ENCODE measurements at places on chromosomes 12 and 14.

DNA sequence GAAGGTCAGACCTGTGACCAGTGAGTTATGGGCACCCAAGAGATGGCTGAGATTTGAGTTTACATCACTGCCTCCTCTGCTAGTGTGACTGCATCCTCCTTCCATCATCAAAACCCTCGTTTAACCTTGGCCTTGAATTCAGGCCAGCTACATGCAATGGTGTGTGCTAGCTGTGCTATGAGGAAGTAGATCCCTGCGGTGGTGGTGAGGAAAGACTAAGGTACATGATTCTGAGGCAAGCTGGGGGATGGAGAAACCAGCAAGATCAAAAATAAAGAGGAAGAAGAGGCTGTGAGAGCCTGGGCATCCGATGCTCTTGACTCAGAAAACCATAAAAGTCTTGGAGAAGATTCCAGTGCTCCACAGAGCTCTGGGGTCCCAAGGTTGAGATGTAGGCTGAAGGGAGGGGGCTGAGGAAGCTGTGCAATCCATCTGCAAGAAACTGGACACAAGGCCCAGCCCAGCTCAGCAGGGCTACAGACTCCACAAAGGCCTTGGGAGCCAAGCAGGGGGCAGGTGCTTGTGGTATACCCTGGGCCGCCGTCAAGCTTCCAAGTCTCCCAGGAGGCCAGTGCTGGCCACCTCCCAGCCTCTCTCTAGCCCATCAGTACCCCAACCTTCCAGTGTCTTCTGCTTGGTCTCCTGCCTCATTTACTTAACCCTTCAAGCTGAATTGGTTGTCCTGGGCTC lies 774.8 kb downstream of the VRK1 start:
- DNase-seq = no peak

GRCh38 chr12:49524660-49525324 lies 14.0 kb upstream of the KCNH3 start:
- DNase-seq = no peak

DNA sequence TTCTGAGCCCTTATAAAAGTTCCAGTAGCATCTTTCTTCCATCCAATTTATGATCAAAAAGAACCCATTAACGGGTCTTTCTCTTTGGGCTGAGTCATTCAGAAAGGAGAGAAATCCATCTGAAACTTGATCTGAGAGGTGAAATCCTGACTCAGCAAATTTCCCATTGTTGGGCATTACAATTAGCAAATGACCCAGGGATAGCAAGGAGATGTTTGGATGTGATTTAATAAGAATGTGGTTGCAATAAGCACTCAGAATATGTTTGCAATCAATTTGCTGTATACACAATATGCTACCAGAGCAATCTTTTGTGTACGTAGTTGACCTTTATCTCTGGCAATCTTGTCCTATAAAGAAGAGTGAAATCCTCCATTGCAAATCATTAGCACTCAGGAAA lies 122.7 kb downstream of the CCDC60 start:
- no peak for DNase-seq

DNA sequence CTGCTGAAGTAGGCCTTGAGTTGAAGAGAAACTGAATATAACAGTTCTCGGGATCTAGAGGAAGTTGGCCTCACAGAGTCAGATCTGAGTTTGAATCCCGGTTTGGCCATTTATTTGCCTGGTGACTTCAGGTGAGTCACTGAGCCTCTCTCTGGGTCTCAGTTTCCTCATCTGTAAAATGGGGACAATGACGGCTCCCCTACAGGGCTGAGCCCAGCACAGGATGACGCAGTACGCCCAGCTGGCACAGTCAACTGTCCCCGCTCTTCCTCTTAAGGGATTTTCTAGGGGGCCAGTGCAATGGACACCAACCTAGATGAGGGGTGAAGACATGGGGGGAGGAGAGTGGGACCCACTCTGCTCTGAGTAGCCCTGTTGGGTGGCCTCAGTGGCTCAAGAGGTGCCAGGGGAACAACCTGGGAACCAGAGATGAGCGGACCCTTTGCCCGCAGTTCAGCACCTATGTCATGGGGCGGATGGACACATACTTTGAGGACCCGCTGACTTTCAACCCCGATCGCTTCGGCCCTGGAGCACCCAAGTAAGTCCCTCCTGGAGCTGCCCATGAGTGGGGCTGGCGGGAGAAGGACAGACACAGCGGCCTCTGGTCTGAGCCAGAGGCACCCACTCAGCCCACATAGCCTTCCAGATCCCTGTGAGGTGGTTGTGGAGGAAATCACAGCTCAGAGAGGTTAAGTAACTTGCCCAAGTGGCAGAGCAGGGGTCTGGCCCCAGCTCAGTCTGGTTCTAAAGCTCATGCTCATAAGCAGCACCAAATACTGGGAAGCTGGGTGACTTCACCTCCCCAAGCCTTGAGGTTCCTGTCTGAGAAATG lies 41.1 kb downstream of the CYP46A1 start:
- DNase-seq = no peak

DNA sequence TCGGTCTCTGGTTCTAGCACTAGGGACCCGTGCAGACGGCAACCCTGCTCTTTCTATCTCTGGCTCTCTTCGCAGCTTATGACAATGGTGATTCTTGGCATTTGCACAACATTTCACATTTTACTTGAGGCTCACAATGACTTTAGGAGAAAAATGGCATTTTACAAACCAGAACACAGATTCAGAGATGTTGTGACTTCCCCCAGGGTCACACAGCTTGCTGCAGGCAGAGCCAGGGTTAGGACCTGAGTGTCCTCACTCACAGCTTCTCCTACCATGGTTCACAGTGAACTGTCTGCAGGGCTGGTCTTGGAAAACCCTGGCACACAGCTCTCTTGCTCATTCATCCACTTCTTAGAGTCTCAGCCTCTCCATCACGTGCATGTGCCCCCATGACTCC lies 23.7 kb downstream of the P2RX7 start:
- no peak for DNase-seq

GRCh38 chr12:101592448-101592847 lies 2.3 kb upstream of the MYBPC1 start:
- no peak for DNase-seq

DNA sequence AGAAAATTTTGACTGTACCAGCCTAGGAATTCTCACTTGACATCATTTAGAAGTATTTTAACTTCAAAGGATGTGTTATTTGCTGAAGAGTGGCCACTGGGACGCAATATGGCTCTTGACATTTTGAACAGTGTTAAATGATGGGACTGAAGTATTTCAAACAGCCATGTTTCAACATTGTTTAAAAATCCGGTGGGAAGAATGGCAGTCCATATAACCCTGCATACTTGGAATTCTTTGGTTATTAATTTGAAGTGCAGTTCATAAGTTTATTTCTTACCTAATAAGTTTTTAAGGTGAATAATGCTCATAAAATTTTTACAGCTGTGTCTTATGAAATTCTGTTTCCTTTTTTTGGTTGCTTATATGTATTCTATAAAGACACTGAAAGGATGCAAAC lies 8.3 kb downstream of the TMTC2 start:
- no peak for DNase-seq

GRCh38 chr14:50025776-50026175 lies 90.6 kb downstream of the VCPKMT start:
- no peak for DNase-seq

GRCh38 chr12:116656306-116656705 lies 81.6 kb downstream of the SPRING1 start:
- no peak for DNase-seq

DNA sequence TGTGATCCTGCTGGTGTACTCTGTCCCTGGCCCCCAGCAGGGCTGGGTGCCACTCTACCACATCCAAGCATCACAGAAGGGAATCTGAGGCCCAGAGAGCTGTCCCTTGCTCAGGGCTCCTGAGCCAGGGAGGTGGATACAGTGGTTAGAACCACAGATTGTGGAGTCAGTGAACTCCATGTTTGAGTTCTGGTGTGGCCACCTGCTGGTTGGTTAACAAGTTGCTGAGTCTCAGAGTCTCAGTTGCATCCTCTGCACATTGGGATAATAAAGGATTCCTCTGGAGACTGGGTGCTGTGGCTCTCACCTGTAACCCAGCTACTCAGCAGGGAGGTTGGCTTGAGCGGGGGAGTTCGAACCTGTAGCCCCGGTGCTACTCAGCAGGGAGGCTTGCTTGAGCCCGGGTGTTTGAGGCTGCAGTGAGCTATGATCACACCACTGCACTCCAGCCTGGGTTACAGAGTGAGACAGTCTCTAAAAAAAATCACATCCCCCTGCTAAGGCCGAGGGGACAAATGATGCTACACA lies 39.4 kb downstream of the MVK start:
- DNase-seq = no peak

DNA sequence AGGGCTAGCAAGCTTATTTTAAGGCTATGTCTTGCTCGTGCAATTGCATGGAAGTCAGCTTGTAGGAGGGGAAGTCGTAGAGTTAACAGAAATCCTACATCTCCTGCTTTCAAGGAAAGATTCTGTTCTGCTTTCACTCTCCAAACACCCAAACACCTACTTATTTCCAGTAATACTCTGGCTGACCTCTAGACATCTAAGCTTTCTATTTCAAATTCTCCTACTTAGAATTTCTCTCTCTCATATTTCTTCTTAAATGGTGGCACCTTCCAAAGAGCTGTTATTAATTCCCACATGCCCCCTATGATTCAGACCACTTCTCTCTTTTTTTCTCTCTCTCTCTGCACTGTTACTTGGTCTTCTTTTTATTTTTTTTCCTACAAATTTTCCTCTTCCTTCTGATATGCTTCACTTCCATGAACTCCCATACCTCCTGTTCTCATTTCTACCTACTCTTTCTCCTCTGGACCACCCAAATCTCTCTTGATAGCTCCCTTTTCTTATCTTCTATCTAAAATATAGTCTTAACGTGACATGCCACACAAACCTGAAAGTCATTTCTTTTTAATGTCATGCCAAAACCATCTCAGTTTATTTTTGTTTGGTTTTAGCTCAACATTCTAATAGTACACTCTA lies 90.8 kb downstream of the RPS6KA5 start:
- no peak for DNase-seq

GRCh38 chr12:3137268-3137781 lies 60.1 kb downstream of the TSPAN9 start:
- DNase-seq = no peak

DNA sequence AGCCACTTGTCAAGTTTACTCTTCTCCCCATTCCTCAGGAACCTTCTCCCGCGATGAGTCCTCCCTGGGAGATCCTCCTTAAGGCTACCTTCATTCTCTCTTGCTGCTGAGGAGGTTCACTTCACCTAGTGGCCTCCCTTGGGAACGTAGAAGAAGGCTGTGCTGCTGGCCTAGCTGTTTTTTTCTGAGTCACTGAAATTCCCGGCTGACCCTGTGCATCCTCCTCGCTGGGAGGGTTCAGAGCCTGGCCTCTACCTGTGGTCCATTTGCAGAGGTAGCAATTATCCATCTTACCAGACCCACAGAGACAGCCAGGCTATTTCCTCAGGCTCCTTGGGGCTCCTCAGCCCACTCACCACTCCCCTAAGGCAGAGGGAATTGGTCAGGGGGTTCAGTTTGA lies 4.6 kb downstream of the KRT82 start:
- DNase-seq = no peak

GRCh38 chr12:12319451-12320183 lies 30.4 kb downstream of the MANSC1 start:
- DNase-seq = no peak

- no peak for DNase-seq
Measured at GRCh38 chr14:91985521-91986255, 38.2 kb upstream of the FBLN5 start.

- DNase-seq = no peak
Measured at GRCh38 chr14:94665121-94665520, 52.9 kb downstream of the SERPINA3 start.

- DNase-seq = no peak
Measured at GRCh38 chr14:64970776-64971477, 1.2 kb downstream of the RAB15 start.

DNA sequence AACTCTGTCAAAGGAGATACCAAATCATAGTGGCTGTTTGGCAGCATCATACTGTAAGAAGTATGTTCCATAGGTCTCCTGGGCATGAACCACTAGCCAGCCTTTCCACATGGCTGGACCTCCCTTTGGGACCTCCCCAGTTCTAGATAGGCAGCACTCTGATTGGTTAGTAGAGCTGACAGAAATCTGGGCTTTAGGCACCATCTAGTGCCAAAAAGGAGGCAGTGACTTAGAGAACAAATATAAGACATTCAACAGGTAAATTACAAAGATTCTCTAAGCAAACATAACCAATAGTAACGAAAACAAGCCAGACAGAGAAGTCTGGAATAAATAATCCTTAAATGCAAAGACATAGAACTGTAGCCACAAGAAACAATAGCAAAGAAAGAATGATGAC lies 148.0 kb upstream of the PDE3A start:
- no peak for DNase-seq

GRCh38 chr12:127934409-127934808 lies 332.6 kb upstream of the TMEM132C start:
- DNase-seq = no peak

DNA sequence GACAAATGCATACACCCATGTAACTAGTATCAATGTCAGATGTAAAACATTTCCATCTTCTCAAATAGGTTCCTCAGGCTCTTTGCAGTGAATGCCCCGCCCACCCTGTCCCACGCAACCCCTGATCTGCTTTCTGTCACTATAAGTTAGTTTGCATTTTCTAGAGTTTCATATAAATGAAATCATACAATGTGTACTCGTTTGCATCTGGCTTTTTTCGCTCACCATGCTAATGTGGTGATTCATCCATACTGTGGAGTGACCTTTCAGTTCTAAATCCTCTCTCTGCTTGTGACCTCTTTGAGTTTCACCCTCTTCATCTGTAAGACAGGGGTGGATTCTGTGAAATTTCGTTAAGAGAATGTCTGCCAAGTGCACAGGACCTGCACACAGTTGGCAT lies 30.6 kb upstream of the MSI1 start:
- no peak for DNase-seq

GRCh38 chr14:20400589-20400964 lies 12.7 kb downstream of the TEP1 start:
- DNase-seq = no peak

DNA sequence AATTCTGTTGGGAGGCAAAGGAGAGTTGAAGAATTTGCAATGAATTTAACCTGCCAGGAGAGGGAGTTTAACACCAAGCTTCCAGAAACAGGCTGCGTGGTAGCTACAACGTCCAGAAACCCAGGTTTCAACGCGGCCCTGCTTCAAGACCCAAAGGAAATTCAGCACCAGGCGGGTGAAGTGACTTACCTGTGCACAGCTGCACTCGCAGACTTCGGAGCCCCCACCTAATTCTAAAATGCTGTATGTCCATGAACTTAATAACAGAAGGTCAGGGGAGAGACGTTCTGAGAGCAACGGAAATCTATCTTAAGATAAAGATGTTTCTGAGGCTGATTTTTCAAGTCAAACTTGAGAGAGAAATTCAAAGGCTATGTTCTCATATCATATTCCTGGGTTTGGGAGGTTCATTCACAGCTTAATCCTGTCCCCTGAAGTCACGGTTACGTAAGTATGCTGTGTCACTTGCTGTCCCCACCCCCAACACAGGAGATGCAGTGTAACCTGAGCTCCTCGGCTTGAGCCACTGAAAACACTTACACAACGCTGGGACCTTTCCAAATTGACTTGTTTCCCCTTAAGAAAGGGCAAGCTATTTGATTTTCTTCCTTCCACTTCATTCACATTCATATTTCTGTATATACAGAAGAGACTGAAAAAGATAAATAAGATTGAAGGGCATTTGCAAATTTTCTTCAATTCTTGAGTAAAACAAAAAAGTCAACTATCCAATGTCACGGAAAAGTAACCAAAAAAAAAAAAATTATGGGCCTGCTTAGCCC lies 22.7 kb downstream of the CLIP1 start:
- DNase-seq = peak; percentile 21
